EL (cell line): ENCODE measurements at places on chromosomes 2 and 18.
A peak's percentile ranks its signal among the peaks of the same experiment; 100 is the strongest.

- DNase-seq: peak; percentile 62
These were observed at the start of gene GYPC for GRCh38 chr2:126655500-126656430. Gene GYPC, plus strand, starts transcription at chr2:126656158. Its CDS starts 106 bp downstream, at chr2:126656264.

DNA sequence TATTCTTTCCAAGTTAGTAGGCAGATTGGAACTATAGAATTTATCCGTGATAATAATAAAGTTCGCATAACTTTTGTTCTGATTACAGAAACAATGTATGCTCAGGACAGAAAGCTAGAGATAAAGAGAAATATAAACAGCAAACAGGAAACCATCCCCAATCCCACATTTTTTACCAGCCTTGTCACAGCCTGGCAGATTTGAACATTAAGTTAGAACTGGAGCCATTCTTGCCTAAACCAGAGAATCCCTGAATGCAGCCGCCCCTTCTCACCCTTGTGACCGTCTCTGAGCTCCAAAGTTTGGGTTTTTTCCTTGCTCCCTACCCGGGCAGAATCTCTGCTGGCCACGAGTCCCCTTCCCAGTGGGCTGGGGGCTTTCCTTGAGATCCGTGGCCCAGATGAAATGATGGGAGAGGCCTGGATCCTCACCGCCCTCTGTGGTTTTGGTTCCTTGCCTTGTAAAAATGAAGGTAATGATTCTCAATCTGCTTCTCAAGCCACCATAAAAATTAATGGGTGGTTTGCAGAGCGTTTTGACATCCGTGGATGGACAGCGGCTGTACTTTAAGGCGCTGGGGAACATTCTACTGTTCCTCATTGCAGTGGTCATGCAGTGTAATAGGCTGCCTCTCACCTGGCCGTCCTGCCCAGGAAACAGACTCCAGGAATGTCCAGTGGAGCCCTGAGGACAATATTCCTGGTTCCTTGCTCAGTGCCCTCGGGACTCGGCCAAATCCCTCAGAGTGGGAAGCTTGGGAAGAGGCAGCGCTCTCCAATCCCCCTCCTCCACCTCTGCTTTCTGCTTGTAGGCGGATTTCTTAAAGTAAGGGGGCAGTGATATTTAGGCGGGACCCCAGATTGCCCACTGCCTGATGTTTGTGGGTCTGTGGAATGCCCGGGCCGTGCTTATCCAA, 1.6 kb downstream of the SH3BP4 start:
- DNase-seq: peak; percentile 41

DNA sequence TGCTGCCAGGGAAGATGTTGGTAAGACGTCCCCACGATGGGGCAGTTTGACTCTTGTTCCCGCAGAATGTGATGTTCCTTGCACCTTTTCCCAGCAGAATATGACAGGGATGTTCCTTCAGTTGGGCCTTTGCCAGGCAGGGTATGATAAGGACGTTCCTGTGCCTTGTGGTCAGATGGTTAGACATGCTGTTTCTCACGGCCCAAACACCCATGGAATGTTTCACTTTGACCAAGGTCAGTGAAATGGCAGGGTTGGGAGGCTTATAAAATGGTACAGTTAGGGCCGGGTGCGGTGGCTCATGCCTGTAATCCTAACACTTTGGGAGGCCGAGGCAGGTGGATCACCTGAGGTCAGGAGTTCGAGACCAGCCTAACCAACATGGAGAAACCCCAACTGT, 40.3 kb upstream of the YPEL5 start:
- peak; percentile 92 for DNase-seq

DNA sequence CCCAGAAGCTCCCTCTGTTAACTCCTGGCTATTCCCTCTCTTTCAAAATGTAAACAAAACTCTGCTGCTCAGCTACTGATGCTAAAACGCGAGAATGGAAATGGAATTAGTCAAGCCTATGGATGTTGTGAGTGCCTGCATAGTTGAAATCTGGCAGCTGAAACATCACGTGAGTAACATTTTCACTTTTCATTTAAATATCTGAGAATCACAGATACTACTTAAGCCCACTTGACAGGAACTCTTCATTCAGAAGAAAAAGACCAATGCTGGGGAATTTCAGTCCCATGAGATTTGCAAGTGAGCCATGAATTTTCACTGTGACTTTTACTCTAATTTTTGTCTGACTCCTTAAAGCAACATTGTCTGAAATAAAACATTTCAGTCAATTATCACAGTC, 215.3 kb upstream of the SESTD1 start:
- no peak for DNase-seq

DNA sequence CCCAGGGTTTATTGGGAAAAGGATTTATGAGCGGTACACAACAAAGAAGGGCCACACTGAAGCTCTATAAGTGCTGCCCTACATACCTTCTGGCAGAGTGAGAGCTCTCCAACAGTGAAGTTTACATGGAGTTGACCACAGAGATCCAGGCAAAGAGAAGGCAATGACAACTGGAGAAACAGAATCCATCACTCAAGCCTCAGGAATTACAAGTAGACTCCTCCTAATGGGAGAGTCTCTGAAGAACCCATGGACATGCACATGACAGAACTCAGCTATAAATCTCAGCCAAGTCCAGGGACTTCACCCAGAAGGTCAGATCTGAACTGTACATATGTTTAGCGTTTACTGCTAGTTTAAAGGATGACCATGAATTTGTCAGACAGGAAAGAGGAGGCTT, 164.7 kb downstream of the DNAH7 start:
- DNase-seq: peak; percentile 4

DNA sequence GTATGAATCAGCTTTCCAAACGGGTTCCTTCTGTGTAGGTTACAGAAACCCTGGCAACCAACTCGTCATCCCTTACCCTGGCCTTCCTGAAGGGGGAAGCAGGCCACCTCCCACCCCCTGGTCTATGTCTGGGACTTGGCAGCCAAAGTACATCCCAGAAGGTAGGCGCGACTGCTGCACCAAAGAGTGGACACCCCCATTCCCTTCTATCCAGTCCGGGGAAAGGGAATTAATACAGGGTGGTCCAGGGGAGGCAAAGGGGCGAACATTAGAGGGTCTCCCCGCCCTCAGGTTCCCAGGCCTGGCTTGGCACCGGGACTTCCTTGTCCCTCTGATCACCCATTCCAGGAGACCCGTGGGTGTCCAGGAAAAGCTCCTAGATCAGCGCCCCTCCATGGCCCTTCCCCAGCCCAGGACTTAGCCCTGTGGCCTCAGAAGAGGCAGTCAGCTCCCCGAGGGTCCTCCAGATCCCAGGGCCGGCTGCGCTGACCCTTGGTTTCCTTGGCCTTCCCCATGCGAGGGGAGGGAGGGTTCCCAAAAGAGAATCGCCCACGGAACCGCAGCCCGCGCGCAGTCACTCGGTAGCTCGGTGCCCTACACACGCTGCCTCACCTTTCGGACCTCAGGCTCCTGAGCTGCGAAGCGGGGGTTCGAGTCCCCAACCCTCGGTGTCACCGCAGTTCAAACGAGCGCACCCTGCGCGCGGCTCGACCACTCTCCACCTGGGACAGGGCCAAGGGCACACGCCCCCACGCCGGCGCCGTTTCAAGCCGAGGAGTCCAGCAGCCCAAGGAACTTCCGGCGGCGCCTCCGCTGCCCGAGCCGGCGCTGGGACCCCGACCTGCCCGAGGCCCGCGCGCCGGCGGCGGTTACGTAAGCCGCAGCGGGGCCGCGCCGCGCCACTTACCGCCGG, at the start of gene PER2:
TSS of gene PER2 (minus strand) at position 874 of the 913 bp plus-strand sequence. CDS start 10,674 bp downstream, outside the sequence.
- peak; percentile 78 for DNase-seq

DNA sequence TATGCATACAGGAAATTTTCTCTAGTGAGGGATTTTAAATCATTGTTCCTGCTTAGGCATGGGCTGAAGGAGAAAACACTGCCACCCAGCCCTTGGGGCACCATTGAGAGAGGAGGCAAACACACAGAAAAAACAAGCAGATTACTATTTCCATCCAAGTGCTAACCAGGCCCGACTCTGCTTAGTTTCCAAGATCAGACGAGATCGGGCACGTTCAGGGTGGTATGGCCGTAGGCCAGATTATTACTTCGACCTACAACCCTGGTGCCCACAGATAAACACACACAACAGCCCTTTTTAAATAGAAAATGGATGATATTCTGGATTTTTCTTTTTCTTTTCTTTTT, 45.4 kb upstream of the RHOB start:
- DNase-seq: no peak

- no peak for DNase-seq
These were observed 53.3 kb upstream of the GULP1 start for GRCh38 chr2:188238386-188238785.
